ENCODE measurements at places on chromosomes 12 and 14. TPM values are rescaled to one million over a fixed set of nuclear protein-coding genes. Genes with fewer than 3 reads are reported as not detected.
A peak's percentile ranks its signal among the peaks of the same experiment; 100 is the strongest.

SIX6 gene
- total RNA-seq, result not detected

FOXG1 gene
- not detected for total RNA-seq

RNASE3 gene
- total RNA-seq, result not detected

SPIC gene
- not detected for total RNA-seq

HOXC6 gene
- total RNA-seq, result 0.13 TPM

SERPINA1 gene
- 3.0 TPM for total RNA-seq

DNA sequence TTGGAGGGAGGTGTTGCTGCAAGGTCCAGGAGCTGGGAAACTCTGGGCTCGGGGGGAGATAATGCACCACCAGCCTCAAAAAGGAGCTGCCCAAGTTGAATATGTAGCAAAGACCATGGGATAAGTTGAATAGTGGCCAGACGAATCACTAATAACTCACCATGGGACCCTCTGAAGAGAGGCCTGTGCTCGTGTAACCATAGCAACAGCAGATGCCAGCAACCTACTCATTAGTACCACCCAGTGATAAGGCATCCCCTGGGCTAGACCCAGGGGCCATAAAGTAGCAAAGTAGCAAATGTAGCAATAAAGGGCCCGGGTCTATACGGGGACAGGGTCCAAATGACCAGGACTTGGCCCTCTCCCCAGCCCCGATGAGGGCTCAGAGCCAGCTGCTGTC is 328.0 kb downstream of the DPF3 start:
- H3K4me3 ChIP-seq, result no peak overlapping the region
- no peak for DNase-seq
- H3K4me1 ChIP-seq, result no peaks in the 10 kb centered on the region
- no peaks in the 10 kb centered on the region for H3K27me3 ChIP-seq
- H3K27ac ChIP-seq, result peak overlapping the region; percentile 75
- no peaks in the 10 kb centered on the region for H3K36me3 ChIP-seq

GRCh38 chr14:103138301-103139131 is 15.3 kb downstream of the TNFAIP2 start:
- H3K4me1 ChIP-seq, result peaks cover 11% of the 10 kb centered on the region
- peaks cover 27% of the 10 kb centered on the region for H3K27me3 ChIP-seq
- no peak for DNase-seq
- peaks cover 16% of the 10 kb centered on the region for H3K36me3 ChIP-seq
- H3K27ac ChIP-seq, result peak overlapping the region; percentile 66
- H3K4me3 ChIP-seq, result peak overlapping the region; percentile 29

DNA sequence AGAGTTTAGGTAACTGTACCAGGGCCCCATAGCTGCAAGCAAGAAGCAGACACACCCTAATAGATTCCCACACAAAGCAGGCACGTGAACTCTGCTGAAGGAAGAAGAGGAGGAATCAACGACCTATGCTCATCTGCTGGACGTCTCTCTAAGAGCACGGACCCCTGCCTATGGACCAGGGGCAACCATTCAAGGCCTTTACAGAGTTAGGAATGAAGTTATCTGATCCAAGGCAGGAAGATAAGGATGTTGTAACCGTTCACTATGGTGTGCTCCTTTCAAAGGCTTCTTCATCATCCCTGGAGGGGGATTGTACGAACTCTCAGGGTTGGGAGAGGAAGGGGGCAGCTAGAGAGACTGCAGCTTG is 141.6 kb upstream of the PARP11 start:
- no peaks in the 10 kb centered on the region for H3K4me1 ChIP-seq
- no peaks in the 10 kb centered on the region for H3K27me3 ChIP-seq
- DNase-seq, result no peak
- H3K4me3 ChIP-seq, result no peak overlapping the region
- H3K36me3 ChIP-seq, result no peaks in the 10 kb centered on the region

DNA sequence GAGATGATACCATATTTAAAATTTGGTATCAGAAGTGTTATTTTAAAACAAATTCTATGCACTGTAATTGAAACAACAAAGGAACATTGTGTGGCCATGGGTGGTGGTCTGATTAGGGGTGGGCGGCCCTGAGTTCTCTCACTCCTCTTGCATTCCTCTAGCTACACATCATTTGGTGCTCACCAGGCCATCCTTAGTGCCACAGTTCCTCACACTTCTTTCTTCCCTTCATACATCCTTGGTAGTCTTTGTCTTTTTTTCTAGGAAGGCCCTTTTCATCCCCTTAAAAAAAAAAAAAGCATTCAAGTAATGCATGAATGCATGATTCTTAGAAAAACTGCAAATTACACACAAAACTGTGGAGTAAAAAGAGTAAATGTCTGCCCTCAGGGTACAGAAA is 2.4 kb upstream of the MANSC4 start:
- H3K27me3 ChIP-seq, result no peaks in the 10 kb centered on the region
- H3K27ac ChIP-seq, result no peak overlapping the region
- peaks cover 35% of the 10 kb centered on the region for H3K4me1 ChIP-seq
- no peak overlapping the region for H3K4me3 ChIP-seq
- H3K36me3 ChIP-seq, result no peaks in the 10 kb centered on the region

- peaks cover 7% of the 10 kb centered on the region for H3K4me1 ChIP-seq
- no peaks in the 10 kb centered on the region for H3K27me3 ChIP-seq
- no peak overlapping the region for H3K27ac ChIP-seq
- no peak overlapping the region for H3K4me3 ChIP-seq
- DNase-seq, result no peak
Observed at GRCh38 chr14:60773558-60773957, 39.0 kb downstream of the MNAT1 start.

DNA sequence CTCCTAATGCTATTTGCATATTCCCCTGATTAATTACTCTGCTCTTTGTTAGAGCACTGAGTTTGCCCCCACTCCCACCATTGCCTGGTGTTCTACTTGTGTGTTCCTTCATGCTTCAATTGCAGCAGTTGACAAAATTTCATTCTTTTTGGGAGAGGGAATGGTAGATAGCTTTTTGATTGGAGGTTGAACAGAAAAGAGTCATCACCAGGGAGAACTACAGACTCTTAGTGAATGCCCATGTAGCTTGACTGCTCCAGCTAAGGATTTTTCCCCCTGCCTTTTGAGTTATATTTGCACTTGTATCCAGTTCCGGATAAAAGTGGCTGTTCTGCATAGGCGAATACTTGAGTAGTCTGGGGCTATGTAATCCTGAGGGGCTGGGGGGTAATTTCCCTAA is 183.9 kb downstream of the ETNK1 start:
- H3K36me3 ChIP-seq, result no peaks in the 10 kb centered on the region
- no peak for DNase-seq
- no peak overlapping the region for H3K4me3 ChIP-seq
- H3K27me3 ChIP-seq, result peaks cover 3% of the 10 kb centered on the region
- H3K27ac ChIP-seq, result no peak overlapping the region

- no peak for DNase-seq
- no peaks in the 10 kb centered on the region for H3K4me1 ChIP-seq
- no peaks in the 10 kb centered on the region for H3K27me3 ChIP-seq
- no peaks in the 10 kb centered on the region for H3K36me3 ChIP-seq
- H3K27ac ChIP-seq, result no peak overlapping the region
Observed at GRCh38 chr12:19872621-19873540, 433.6 kb downstream of the AEBP2 start.

- no peak overlapping the region for H3K4me3 ChIP-seq
- no peaks in the 10 kb centered on the region for H3K36me3 ChIP-seq
- H3K27me3 ChIP-seq, result no peaks in the 10 kb centered on the region
- no peak for DNase-seq
- H3K4me1 ChIP-seq, result no peaks in the 10 kb centered on the region
Observed at GRCh38 chr14:71688576-71688975, 243.7 kb upstream of the RGS6 start.

DNA sequence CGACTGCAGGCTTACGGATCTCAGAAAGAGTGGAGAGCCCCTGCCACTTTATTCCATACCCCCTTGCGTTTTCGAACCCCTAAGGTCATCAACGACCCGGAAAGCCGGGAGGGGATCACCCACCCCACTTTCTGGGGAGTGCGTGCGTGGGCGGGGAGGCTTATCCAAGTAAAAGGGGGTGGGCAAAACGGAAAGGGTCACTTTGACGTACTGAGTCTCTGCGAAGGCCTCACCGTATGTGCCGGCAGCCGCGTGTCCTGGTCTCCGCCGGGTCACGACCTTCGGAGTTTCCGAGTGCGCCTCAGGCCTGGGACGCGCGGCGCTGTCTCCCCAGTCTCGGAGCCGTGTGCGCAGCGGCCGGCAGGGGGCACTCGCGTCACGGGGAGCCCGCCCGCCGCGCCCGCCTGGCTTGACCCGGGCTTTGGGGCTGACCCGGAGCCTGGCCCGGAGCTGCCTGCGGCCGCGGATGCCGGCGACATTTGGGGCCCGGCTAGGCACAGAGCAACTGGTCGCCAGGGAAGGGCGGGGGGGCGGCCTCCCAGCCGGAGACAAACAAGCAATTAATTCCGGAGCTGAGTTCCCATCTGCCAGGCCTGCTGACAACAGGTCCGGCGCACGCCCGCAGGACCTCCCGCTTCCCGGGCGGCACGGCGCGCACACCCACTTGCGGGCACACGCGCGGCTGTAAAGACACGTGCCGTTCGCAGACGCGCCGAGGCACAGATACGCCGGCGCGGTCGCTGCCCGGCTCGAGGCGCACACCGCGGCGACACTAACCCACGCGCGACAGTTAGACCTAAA is 890 bp upstream of the KIF26A start:
- DNase-seq, result peak; percentile 67
- peaks cover 66% of the 10 kb centered on the region for H3K27me3 ChIP-seq
- no peaks in the 10 kb centered on the region for H3K36me3 ChIP-seq
- peak overlapping the region; percentile 87 for H3K27ac ChIP-seq
- H3K4me1 ChIP-seq, result peaks cover 15% of the 10 kb centered on the region
- H3K4me3 ChIP-seq, result peak overlapping the region; percentile 56

- peaks cover 62% of the 10 kb centered on the region for H3K4me1 ChIP-seq
- H3K36me3 ChIP-seq, result no peaks in the 10 kb centered on the region
- no peak overlapping the region for H3K4me3 ChIP-seq
- no peak overlapping the region for H3K27ac ChIP-seq
- DNase-seq, result no peak
- H3K27me3 ChIP-seq, result peaks cover 14% of the 10 kb centered on the region
Observed at GRCh38 chr12:57210926-57211692, 5.5 kb upstream of the NXPH4 start.

GRCh38 chr12:54984658-54985376 is at the start of gene TESPA1:
Gene TESPA1 (minus strand): TSS chr12:54984762. CDS start chr12:54974562, 10,200 bp downstream.
- no peaks in the 10 kb centered on the region for H3K27me3 ChIP-seq
- H3K4me1 ChIP-seq, result peaks cover 2% of the 10 kb centered on the region
- peak; percentile 59 for DNase-seq
- no peak within 1 kb of the TSS for H3K4me3 ChIP-seq

GRCh38 chr12:92075425-92075914 is 70.2 kb downstream of the BTG1 start:
- no peaks in the 10 kb centered on the region for H3K36me3 ChIP-seq
- no peak for DNase-seq
- H3K4me1 ChIP-seq, result peaks cover 14% of the 10 kb centered on the region
- no peak overlapping the region for H3K4me3 ChIP-seq
- peak overlapping the region; percentile 26 for H3K27ac ChIP-seq

- H3K4me1 ChIP-seq, result peaks cover 84% of the 10 kb centered on the region
- no peak overlapping the region for H3K27ac ChIP-seq
- DNase-seq, result no peak
- no peaks in the 10 kb centered on the region for H3K27me3 ChIP-seq
- H3K4me3 ChIP-seq, result no peak overlapping the region
- H3K36me3 ChIP-seq, result no peaks in the 10 kb centered on the region
Observed at GRCh38 chr12:104687823-104688573, 231.2 kb downstream of the CHST11 start.

DNA sequence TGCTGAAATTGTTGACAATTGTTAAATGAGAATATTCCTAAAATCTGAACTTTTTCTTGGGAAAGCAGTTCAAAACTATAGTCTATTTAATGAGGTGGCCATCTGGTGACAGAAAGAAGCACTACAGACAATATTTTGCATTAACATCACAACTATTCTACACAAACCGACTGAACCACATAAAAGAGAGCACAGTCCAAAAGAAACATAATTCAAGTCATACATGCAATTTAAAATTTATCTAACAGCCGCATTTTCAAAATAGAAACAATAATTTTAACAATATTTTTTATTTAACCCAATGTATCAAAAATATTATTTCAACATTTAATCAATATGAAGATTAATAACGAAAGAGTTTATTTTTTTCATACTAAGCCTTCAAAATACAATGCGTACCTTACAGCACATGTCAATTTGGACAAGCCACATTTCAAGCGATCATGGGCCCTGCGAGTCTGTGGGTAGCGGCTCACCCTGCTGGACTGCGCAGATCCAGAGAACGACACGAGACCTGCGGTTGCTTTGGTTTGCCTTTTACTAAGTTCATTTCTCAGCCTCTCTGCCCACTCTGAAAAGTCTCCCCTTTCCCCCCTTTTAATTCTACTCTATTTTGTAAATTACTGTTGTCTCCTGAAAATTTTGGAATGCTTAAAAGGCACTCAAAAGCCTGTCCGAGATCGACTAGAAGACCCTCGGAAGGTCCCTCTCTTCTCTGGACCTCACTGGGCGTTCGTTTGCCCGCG is 947 bp upstream of the LRRC9 start:
- peaks cover 8% of the 10 kb centered on the region for H3K4me1 ChIP-seq
- no peak overlapping the region for H3K27ac ChIP-seq
- H3K36me3 ChIP-seq, result no peaks in the 10 kb centered on the region
- peaks cover 38% of the 10 kb centered on the region for H3K27me3 ChIP-seq
- no peak for DNase-seq
- H3K4me3 ChIP-seq, result peak overlapping the region; percentile 45

- no peaks in the 10 kb centered on the region for H3K27me3 ChIP-seq
- DNase-seq, result peak; percentile 86
- H3K36me3 ChIP-seq, result peaks cover 10% of the 10 kb centered on the region
- H3K27ac ChIP-seq, result peak within 1 kb of the TSS; percentile 95
Observed at GRCh38 chr12:120534203-120534702, at the start of gene RNF10. Gene RNF10 (plus strand): TSS chr12:120534356. CDS start chr12:120534812, 456 bp downstream.

DNA sequence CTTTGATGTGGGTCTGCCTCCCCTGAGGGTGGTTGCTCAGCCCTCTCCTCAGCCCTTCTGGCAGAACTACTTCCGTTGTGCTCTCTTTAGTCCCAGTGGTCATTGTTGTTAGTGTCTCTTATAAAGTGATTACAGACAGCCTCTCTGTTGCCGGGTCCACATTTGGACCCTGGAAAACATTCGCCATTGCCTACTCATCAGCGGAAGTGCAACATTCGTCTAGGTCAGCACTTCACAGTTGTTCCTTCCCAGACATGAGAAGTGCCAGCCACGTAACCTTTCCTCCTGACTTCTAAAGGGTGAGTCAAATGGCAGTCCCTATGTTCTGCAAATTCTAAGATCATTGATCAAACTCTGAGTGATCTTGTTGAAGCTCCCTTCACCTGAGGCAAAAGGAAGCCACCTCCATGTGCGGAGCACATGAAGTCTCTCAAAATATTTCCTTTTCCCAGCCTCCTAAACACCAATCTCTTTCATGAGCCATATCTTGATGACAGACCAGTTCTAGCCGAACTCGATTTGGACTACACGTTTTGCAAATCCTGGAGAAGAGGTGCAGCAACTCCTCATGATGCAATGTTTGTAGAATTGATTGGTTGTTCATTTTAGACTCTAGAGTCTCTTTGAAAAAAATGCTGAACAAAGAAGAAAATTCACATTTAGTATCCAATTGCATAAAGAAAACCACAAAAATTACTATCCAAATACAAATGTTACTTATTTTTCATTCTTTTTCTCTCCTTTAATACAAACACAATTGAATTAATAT is 163.8 kb downstream of the RPL10L start:
- H3K27me3 ChIP-seq, result no peaks in the 10 kb centered on the region
- no peak overlapping the region for H3K4me3 ChIP-seq
- H3K27ac ChIP-seq, result no peak overlapping the region

All from heart right ventricle (tissue), 16 donors.